ENCODE measurements at places on chromosomes 13 and 19.

- no peak for DNase-seq
These were observed 14.5 kb downstream of the PPFIA3 start for GRCh38 chr19:49133621-49134454.

GRCh38 chr13:41460930-41461329 lies 3.6 kb downstream of the RGCC start:
- no peak for DNase-seq

GRCh38 chr19:8141726-8142512 lies 7.5 kb downstream of the FBN3 start:
- no peak for DNase-seq

DNA sequence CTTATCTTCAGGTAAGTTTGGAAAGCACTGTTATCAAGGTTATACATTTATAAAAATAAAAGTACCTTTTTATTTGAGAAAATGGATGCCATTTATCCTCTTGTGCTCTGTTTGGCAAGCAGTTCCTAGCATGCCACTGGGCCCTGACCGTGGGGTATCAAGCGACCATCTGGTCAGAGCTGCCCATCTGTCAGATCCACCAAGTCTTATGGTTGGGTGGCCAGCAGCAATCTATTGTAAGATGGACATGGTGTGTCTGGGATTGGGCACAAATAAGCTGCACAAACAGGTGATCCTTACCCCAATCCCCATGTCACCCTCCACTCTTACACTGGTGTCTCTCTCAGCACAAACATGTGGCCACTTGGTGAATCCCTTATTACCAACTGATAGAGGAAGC lies 178.5 kb downstream of the DLEU7 start:
- no peak for DNase-seq

DNA sequence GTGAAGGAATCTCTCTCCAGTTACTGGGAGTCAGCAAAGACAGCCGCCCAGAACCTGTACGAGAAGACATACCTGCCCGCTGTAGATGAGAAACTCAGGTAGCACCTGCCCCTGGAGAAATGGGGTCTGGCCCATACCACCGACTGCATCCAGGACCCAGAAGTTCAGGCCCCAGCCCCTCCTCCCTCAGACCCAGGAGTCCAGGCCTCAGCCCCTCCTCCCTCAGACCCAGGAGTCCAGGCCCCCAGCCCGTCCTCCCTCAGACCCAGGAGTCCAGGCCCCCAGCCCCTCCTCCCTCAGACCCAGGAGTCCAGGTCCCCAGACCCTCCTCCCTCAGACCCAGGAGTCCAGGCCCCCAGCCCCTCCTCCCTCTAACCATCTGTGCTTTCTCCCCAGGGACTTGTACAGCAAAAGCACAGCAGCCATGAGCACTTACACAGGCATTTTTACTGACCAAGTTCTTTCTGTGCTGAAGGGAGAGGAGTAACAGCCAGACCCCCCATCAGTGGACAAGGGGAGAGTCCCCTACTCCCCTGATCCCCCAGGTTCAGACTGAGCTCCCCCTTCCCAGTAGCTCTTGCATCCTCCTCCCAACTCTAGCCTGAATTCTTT lies 3.0 kb downstream of the APOC2 start:
- no peak for DNase-seq

GRCh38 chr19:51490676-51491075 lies 10.9 kb downstream of the SIGLEC12 start:
- DNase-seq, result no peak

GRCh38 chr19:9427941-9428340 lies 7.4 kb downstream of the ZNF266 start:
- no peak for DNase-seq

- no peak for DNase-seq
These were observed 5.8 kb upstream of the TLE2 start for GRCh38 chr19:3034656-3035541.

GRCh38 chr13:96958286-96958891 lies 35.9 kb downstream of the OXGR1 start:
- no peak for DNase-seq

DNA sequence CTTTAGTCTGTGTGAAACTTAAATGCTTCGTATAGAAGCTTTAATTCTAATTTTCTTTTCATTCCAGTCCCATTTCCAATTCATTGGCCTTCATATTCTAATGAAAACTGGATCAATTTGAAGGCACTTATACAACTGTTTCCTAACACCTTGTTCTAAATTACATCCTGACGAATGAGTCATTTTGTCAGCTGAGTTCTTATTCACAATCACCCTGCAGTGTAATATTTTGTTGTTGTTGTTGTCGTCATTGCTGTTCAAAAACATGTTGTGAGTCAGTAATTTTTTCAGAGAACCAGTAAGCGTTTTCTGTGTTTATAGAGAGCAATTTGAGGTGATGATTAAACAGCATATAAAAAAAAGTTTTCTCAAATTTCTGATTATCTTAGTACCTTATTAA lies 290.0 kb downstream of the PCDH9 start:
- DNase-seq, result no peak

GRCh38 chr19:1468821-1469254 lies 10.2 kb downstream of the C19orf25 start:
- no peak for DNase-seq

DNA sequence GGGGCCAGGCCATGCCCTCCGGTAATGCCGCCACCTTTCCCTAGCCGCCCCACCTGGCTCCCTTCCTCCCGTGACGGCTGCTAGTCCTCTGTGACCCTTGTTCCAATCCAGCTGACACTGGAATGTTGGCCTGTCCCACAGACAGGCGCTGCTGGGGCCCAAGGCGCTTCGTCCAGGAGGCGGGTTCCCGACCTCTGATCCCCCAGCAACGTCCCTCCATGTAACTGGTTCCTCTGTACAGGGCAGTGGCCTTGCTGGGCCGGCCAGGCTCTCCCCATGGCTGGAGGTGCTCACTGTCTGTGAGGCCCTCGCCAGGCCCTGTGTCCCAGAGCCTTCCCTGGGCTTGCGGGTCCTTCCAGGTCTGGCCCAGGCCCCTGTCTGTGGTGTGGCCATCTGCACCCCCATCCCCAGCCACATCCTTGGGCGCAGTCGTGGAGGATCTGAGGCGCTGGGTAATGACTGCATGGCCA lies 6.8 kb upstream of the GRIN3B start:
- DNase-seq, result no peak

DNA sequence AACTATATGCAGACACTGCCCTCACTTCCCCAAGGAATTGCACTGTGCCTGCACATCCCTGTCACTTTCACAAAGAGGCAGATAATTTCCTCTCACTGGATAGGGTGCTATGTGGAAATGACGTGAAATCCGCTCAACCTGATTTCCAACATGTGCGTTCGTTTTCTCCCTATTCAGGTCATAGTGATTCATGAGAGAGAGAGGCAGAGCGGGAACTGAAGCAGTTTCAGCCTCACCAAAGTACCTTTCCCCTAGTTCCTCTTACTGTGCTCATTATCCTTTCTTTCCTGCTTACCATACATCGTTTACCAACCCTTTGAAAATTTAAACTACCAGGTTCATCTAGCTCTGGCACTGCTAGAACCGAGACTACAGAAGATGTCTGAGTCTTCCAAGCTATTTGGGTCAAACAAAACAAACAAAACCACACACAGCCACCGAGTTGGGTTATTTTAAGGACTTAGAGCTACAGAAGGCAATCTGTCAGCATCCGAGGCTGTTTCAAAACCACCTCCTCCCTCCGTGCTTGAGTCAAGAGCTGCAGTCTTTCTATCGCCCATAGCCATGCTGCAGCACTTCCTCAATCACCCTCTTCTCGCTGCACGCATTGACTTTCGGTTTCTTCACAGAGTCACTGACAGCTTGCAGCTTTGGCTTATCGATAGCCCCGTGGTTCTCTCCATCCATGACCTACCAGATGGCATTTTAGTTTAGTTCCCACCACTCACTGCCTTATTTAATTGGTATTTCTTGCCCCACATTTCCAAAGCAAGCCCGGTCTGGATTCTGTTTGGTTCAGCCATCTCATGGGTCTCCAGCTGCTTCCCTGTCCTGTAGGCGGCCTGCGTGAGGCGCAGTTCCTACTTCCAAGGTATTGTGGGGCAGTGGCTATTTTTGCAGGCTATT lies 1395.8 kb downstream of the EFNB2 start:
- DNase-seq, result peak; percentile 46

DNA sequence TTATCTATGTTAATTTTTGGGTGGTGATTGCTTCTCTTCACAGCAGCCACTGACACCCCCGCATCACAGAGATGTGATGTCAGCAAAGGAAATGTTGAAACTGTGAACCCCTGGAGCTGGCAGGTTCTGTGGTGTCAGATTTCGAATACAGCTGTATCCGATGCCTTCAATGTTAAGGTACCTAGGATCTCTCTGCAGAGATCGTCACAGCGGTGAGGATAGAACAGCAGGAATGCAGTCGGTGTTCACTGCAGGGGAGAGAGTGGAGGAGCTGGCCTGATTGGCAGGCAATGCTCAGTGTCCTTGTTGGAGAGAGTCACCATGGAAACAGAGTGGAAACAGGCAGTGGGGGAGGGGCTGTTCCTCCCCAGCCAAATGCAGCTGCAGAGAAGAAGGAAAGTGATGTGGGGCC lies 79.5 kb upstream of the ZNF835 start:
- no peak for DNase-seq

DNA sequence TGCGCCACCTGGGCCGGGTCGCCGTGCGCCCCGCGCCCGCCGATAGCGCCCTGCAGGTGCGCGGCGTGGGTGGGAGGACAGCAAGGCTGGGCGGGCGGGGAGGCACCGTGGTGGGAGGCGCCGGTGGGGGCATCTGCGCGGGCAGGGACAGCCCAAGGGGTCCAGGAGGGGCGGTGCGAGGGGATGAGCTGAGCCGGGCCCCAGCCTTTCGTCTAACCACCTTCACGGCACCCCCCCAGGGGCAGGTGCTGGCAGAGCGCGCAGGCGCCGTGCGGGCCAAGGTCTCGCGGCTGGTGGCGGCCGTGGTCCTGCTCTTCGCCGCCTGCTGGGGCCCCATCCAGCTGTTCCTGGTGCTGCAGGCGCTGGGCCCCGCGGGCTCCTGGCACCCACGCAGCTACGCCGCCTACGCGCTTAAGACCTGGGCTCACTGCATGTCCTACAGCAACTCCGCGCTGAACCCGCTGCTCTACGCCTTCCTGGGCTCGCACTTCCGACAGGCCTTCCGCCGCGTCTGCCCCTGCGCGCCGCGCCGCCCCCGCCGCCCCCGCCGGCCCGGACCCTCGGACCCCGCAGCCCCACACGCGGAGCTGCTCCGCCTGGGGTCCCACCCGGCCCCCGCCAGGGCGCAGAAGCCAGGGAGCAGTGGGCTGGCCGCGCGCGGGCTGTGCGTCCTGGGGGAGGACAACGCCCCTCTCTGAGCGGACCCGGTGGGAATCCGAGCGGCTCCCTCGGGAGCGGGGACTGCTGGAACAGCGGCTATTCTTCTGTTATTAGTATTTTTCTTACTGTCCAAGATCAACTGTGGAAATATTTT lies 3.1 kb downstream of the KISS1R start:
- peak; percentile 49 for DNase-seq

- peak; percentile 77 for DNase-seq
These were observed 114.3 kb upstream of the SERP2 start for GRCh38 chr13:44259045-44260027.

DNA sequence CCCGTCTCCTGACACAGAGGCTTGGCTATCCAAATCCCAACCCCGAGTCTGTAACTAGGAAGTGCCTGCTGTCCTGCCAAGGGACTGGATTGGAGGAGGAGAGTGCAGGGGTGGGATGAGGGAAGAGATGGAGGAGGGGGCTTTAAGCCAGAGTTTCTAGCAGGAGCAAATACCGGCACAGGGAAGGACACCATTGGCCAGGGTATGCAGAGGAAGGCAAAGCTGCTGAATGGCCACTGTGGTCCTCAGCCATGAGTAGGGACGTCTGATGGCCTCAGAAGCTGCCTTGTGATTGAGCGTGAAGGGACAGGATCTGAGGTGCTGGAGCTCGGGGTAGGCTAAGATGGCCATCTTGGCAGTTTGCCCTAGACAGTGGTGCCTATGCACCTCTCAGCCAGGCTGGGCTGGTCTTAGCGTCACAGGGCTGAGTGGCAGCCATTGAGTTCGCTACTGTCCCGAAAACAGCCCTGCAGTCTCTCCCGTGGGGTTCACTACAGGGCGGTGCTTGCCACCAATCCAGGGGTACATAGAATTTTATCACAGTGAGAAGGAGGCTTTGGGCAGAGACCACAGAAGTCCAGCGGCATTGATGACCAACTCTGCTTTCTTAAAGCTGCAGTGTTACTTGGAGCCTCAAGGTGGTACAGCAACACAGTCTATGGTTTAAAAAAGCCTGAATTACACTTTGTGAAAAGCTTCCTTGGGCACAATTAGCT lies 61.8 kb downstream of the AKAP11 start:
- DNase-seq, result no peak

DNA sequence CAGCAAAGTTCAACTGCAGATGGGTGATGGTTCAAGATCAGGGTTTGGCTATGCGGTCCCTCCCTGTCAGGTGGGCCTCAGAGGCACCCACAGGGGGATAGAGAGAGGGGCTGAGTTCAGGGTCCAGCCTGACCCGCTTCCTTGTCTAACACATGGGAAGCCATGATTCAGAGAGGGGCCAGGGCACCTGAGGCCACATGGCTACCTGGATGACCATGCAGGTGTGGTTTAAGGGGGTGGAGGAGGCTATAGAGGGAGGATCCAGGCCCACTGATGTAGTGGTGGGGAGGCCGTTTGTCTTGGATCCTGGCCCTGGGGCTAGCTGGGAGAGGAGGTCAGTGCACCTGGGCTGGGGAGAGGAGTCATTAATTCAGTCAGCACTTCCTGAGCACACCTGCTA lies 56.7 kb downstream of the ZNF536 start:
- DNase-seq, result no peak

DNA sequence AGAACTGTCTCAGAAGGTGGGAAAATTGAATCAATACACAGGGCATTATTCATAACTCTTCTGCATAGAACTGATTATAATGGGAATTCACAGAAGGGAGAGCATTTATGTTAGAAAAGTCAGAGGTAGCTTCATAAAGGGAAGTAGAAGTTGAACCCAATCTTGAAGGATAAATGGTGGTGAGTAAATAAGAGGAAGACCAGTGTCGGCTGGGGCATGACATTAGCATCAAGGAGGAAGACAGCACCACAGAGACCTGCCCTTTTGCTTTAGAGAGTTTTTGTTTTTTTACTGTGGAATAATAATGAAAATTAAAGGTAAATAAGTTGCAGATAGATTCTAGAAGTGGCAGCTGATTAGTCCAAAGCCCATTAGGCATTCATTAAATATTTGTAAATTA lies 21.9 kb downstream of the CDC16 start:
- DNase-seq, result no peak

- no peak for DNase-seq
These were observed 802.3 kb upstream of the ARGLU1 start for GRCh38 chr13:107370015-107370785.

DNA sequence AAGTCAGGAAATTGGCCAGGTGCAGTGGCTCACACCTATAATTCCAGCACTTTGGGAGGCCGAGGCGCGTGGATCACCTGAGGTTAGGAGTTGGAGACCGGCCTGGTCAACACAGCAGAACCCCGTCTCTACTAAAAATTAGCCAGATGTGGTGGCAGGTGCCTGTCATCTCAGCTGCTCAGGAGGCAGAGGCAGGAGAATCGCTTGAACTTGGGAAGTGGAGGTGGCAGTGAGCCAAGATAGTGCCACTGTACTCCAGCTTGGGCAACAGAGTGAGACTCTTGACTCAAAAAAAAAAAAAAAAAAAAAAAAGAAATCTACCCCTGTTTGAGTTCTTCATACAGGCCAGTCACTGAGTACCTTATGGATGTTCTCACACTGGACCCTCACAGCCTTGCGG lies 42.0 kb downstream of the SLC15A1 start:
- DNase-seq, result no peak

- no peak for DNase-seq
These were observed 4.8 kb downstream of the SLC17A7 start for GRCh38 chr19:49436381-49437017.

All from activated T-cell treated with anti-CD3 and anti-CD28 coated beads for 4 hours (primary cell).